Stimulated activated CD8-positive, alpha-beta memory T cell treated with anti-CD3 and anti-CD28 coated beads, Interleukin-4, amount 100 ng/mL, for 1 hour (primary cell): ENCODE measurements at places on chromosomes 6 and 20.

DNA sequence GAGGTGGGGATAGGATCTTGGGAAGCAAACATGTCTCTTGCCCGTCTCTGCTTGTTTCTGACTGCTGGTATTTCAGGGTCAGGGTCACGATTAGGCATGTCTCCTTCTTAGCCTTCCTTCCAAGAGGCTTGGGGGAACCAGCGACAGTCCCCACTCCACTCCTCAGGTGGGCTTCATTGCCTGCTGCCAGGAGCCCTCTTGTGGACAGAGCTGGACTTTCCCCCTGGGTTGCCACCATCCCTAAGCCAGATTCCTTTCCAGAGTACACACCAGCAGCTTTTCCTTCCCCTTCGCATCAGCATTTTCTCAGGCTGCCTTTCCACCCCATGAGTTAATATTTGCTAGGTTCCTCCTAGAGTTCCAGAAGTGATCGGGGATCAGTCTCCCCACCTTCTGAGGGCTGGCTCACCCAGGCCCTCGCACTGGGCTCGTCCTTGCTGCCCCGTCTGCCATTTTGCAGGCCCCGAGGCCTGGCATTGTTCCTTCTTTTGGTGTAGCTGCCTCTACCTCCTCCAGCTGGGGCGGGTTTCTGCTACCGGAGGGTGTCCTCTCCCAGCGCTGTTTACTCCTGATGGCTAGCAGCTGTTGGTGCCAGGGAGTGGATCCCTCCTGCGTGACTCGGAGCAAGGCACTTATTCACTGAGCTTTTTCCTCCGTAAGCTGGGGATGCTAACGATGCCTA lies 8.8 kb upstream of the C20orf144 start:
- DNase-seq: no peak

DNA sequence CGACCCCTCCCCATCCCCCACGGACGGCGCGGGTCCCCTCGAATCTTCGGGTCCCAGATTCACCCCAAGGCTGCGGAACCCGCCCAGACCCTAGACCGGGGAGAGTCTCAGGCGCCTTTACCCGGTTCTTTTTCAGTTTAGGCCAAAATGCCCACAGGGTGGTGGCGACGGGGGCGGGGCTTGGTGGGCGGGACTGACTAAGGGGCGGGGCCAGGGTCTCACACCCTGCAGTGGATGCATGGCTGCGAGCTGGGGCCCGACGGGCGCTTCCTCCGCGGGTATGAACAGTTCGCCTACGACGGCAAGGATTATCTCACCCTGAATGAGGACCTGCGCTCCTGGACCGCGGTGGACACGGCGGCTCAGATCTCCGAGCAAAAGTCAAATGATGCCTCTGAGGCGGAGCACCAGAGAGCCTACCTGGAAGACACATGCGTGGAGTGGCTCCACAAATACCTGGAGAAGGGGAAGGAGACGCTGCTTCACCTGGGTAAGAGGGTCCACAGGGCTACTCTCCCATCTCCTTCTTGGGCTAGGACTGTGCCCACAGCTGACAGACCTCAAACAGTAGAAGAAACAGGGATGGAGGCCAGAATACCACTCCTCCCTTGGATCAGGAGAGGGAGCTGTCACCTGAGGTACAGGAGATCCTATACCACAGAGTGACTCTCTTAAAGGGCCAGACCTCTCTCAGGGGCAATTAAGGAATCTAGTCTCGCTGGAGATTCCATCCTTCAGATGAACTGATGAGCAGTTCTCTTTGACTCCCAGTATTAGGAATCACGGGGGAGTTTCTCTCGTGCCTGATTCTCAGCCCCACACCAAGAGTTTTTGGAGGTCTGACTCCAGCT lies 942 bp downstream of the HLA-E start:
- DNase-seq: peak; percentile 72

DNA sequence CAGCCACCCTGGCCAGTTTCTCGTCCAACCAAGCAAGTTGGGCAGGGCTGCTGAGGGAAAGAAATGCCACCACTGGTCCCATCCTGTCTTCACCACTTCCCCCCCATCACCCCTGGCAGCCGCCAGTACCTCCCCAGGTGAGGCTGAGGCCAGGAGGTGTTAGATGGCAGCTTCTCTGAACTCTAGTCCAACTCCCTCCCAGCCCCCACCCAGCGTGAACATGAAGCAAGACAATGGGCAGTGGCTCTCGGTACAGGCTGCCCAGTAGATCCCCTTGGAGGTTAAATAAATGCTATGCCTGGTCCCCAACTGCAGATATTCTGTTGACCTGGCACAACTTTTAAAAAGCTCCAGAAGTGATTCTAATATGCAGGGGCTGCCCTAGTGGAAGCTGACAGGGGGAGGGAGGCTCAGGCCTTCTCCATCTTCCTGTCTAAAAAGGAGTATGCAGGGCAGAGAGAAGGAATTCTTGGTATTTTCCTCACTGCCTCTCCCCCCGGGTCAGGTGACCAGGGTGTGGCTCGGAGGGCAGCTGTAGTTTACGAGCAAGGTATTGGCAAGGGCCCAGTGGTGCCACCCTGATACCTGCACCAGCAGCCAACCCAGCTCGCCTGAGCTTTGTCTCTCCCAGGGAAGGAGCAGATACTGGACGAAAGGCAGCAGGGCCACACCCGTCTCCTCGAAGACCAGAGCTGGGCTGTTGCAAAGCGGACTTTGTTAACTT lies 25.7 kb downstream of the KCNK5 start:
- DNase-seq: no peak

GRCh38 chr20:45878076-45878761 lies 2.8 kb upstream of the ZSWIM1 start:
- DNase-seq: no peak

DNA sequence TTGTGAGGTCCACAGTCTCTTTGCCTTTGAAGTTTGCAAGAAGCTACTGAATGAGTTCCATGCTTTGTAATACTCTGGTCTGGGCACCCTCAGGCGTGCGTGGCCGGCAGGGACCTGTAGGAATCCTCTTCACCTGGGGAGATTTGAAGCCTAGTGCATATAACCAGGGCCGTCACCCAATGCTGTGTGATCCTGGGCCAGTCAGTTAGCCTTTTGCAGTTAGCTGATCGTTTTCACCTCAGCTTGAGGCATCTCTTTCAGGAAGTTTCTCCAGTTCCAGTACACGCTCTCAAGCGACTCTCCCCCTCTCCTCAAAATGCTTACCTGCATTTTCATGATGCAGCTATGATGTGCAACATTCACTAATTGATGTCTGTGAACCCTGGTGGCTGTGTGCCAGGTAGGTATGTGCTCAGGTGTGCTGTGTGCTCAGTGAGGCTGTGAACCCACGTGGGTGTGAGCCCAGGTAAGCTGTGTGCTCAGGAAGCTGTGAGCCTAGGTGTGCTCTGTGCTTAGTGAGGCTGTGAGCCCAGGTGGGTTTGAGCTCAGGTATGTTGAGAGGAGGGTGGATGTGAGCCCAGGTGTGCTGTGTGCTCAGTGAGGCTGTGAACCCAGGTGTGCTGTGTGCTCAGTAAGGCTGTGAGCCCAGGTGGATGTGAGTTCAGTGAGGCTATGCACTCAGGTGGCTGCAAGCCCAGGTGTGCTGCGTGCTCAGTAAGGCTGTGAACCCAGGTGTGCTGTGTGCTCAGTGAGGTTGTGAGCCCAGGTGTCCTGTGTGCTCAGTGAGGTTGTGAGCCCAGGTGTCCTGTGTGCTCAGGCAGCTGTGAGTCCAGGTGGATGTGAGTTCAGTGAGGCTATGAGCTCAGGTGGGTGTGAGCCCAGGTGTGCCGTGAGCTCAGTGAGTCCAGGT lies 120.4 kb downstream of the PHACTR3 start:
- no peak for DNase-seq

- DNase-seq: no peak
Measured at GRCh38 chr6:43444582-43444981, 10.8 kb downstream of the DLK2 start.

DNA sequence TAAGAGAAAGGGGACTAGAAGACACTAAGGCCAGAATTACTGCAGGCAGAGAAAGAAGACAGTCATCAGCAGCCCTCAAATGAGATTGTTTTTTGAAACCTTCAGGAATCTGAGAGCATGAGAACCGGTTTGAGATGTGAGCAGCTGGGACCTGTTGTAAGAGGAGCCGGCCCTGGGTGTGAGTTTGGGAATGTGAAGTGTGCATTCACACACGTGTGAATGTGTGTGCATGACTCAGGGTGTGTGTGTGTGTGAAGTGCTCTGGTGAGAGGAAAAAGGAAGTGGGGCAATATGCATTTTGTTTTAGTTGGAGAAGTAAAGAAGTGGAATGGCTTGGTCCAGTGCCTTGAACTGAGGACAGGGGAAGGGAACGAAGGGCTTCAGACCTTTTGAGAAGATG lies 4.3 kb downstream of the SCUBE3 start:
- DNase-seq: no peak

GRCh38 chr6:105987516-105987915 lies 98.6 kb upstream of the PRDM1 start:
- DNase-seq: no peak

GRCh38 chr6:113018351-113019151 lies 671.4 kb downstream of the RFPL4B start:
- no peak for DNase-seq

- DNase-seq: no peak
Measured at GRCh38 chr20:15886250-15886649, 687.0 kb downstream of the KIF16B start.

DNA sequence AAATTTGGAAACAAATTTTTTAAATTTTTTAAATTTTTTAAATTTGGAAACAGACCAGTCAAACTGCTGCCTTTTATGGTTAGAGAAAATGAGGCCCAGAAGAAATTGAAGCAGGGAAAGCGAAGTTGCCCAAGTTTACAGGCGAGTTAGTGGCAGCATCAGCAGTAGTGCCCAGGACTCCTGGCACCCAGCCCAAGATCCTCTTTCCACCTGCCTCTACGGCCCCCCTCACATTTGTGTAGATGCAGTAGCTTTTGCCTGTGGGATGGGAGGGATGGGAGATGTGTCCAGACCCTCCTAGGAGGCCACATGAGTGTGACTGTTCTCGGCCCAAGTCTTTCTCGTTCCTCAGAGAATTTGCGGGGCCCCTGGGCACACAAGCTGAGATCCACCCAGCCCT lies 49.8 kb downstream of the HNF4A start:
- DNase-seq: no peak

DNA sequence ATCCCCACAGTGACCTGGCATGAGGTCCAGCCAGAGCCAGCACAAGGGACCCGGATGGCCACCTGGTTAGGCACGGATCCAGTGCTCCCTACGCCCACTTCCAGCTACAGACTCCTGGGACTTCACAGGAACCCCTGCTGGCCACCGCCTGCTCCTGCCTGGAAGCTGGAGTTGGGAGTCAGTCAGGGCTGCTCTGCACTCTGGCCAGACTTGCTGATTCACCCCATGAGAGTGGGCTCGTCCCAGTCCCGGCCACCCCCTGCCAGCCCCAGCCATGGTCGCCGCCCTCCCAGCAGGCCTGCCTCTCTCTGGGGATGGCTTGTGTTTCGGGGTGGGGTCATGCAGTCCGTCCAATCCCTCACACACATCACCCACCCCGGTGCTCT lies 125.8 kb downstream of the DLL1 start:
- no peak for DNase-seq

DNA sequence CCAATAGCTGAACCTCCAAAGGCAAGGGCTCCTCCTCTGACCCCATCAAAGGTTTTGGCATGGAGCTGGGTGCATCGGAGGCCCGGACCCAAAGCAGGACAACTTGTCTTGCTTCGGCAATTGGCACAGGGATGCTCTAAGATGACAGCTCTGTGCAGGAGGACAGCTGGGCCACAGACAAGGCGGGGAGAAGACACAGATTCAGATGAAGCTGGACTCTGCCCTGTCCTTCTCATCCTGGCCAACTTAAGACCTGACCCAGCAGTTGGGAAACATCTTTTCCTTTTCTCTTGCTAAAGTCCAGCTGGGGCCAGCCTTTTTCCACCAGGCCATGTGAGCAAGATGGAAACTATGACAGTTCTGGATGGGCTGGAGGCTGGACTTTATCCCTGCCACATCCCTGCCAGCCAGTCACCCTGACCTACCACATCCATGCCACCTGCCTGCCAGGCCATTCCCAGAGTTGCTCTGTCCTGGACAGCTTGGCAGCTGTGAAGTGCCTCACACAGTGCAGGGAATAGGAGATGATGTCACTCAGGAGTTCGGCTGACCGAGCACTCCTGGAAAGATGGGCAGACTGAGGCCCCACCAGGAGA lies 12.7 kb upstream of the PSMF1 start:
- no peak for DNase-seq

DNA sequence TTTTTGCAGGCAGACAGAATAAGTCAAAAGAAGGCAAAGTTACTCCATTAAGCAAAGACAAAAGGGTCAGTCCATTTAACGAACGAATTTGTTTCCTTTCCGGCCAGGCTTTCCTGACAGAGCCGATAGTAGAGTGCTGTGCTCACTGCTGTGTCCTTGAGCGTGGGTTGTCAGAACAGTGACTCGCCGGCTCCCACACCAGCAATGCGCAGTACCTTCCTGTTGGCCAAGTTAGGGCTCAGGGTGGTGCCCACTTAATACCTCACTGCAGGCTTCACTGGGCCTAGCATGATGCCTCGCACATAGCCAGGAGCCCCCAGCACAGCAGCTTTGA lies 294.7 kb downstream of the FOXC1 start:
- no peak for DNase-seq

DNA sequence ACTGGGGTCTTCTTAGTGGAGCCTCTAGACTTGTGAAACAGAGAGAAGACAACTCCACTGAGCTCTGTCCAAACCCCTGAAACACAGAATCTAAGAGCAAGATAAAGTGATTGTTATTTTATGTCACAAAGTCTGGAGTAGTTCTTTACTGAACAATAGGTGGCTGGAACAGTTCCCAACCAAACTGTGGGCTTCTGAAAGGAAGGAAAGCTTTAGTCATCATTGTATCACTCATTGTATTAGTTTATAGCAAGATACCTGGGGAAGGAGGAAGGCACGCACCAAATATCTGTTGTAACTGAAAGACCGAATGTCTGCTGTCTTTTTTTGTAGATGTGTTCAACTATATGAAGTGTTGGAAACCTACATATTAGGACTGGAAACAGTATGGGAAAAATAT lies 284.9 kb upstream of the TBX18 start:
- no peak for DNase-seq

DNA sequence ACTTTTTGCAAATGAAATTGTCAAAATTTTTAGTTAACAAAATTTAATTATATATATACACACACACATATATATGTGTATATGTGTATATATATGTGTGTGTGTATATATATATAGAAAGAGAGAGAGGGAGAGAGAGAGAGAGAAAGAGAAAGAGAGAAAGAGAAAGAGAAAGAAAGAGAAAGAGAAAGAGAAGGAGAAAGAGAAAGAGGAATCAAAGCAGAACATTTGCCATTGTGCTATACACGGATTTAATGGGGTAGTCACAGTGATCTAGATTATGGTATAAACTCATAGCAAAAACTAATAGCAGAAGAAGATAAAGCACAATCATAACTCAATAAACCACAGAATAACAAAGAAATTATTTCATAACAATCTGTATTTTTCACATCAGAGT lies 126.7 kb downstream of the DST start:
- DNase-seq: no peak

DNA sequence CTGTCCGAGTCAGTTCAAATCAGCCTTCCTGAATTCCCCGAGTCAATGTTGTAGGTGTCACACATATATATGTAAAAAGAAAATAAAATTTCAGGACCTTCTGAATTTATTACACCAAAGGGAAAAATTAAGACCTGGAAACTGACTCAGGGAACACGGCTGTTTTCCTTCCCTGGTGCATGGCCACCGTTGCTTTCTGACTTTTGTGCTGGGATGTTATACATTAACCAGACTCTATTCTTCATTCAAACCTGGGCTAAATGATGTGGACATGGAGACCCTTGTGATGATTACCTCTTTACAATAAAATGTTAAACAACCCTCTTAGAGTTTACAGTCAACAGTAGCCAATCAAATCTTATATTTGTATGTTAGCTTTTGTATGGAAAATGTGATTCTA lies 51.4 kb upstream of the PLEKHG1 start:
- no peak for DNase-seq

GRCh38 chr6:686497-686896 lies 6.4 kb downstream of the EXOC2 start:
- DNase-seq: no peak
